Stimulated activated CD8-positive, alpha-beta memory T cell treated with anti-CD3 and anti-CD28 coated beads, Interleukin-15, amount 100 ng/mL, for 4 hours (primary cell): ENCODE measurements at places on chromosomes 13 and 19.

- DNase-seq: no peak
These were observed 139.5 kb downstream of the TEX29 start for GRCh38 chr13:111459803-111460547.

DNA sequence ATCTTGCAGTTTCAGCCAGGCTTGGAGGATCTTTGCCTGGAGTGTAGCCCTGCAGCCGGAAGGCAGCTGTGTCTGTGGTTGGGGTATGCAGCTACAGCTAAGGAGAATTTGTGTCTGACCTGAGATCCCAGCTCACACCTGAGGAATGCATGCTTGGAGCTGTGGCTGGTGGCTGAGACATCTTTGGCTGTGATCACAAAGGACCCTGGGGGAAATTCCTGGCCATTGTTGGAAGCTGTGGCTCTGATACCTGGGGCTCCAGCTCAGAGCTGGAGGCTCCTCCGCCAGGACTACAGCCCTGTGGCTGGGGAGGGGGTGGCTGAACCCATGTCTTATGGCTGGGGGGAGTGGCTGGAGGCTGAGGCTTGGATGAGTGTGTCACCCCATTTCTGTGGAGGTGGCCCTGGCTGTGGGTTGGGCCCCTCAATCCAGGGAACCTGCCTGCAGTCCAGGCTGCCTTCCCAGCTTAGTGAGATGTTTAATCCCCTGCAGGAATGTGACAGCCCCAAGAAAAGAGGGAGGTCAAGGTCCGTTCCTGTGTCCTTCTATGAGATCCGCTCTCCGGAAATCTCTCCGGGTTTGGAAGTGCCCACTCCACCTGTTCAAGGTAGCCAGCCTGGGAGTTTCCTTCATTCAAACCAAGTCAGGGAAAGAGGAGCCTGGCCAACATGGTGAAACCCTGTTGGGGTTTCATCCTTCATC, 27.6 kb downstream of the ARHGEF18 start:
- no peak for DNase-seq

- no peak for DNase-seq
These were observed 12.2 kb downstream of the GTF2F2 start for GRCh38 chr13:45132369-45133064.

GRCh38 chr13:23799945-23800344, 89.3 kb downstream of the MIPEP start:
- no peak for DNase-seq

GRCh38 chr13:85313761-85314503, 485.3 kb downstream of the SLITRK6 start:
- DNase-seq: no peak

DNA sequence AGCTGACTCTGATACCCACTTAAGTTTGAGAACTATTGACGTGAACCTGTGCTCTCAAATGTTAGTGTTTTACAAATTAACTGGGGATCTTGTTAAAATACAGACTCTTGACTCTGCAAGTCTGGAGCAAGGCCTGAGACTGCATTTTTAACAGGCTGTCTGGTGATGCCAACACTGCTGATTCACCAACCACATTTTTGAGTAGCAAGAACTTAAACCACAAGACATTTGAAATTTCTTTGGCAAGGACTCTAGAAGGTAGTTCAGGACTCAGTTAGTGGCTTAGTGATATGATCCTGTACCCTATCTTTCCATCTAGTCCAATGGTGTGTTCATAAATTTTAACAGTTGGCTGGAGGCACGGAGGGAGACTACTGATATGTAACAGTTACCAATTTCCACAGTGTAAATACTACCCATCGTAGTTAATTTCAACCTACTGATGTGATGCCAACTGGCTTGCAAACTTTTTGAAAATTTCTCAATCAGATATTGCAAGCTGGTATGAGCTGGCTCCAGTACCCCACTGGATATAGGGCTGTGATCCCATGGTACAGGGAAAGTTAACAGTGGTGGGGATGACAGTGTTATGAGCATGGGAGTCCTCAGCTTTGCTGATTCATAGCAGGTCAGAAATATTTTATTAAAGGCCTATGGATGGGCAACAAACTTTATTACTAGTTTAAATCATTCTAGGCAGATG, 255.1 kb downstream of the TBC1D4 start:
- DNase-seq: no peak

DNA sequence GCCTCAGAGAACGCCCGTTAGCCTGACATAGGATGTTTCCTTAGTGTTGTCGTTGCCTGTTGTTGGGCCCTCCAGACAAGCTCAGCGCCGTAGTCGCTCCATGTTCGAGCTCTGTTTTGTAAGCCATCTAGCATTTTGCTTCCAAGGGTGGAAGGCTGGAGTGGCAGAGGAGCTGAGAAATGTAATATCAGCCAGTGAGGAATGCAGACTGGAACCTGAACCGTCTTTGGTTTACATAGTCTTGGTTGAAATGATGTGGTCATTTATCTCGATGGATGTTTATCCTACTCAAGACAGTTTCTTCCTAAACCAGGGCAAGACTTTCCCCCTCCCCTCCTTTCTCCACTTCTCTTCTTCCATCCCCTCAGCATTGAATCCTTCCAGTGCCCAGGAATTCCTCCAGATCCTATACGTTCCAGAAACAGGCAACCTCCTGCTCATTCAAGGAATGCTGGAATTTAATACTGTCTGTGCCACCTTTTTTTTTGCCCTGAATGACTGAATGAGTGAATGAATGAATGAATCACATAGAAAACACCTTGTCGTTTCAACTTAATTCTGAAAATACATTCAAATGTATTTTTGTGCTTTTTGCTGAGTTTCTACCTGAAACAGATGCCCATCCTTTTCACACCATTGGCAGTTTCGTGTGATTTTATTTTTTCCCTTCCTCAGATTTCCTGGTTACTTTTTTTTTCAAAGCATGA, 109.5 kb upstream of the MBNL2 start:
- no peak for DNase-seq

DNA sequence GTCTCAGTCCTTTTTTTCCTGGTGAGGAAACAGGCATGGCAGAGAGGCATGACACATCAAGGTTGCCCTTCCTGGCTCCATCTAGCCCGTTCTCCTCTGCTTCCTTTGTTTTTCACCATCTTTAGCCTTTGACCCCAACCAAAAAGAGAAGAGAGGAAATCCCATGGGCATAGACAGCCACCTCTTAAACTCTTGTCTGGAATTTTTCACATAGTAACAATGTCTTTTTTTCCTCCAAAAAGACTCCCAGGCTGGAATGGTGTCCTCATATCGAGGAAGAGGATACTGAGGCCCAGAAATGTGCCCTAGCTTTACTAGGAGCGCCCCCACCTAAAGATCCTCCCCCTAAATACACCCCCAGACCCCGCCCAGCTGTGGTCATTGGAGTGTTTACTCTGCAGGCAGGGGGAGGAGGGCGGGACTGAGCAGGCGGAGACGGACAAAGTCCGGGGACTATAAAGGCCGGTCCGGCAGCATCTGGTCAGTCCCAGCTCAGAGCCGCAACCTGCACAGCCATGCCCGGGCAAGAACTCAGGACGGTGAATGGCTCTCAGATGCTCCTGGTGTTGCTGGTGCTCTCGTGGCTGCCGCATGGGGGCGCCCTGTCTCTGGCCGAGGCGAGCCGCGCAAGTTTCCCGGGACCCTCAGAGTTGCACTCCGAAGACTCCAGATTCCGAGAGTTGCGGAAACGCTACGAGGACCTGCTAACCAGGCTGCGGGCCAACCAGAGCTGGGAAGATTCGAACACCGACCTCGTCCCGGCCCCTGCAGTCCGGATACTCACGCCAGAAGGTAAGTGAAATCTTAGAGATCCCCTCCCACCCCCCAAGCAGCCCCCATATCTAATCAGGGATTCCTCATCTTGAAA, at the start of gene GDF15:
Gene GDF15 (plus strand): TSS at position 484 of the 868 bp plus-strand sequence. CDS start 32 bp downstream, at position 516.
- DNase-seq: no peak

DNA sequence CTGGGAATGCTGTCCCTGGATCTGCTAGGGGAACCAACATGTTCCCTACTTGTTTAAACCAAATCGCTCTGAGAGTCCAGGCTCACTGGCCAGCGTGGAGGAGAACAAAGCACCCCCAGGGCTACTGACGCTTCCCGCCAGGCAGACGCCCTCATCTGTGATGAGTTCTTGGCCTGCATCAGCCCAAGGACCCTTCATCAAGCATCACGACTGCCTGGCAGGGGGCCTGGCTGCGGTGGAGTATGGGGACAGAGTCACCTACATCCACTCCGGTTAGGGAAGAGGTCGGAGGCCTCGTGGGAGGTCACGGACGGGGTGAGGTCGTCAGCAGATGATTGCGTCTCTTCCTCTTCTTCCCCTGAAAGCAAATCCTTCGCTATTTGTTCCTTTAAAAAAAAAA, 17.7 kb downstream of the MIER2 start:
- no peak for DNase-seq

DNA sequence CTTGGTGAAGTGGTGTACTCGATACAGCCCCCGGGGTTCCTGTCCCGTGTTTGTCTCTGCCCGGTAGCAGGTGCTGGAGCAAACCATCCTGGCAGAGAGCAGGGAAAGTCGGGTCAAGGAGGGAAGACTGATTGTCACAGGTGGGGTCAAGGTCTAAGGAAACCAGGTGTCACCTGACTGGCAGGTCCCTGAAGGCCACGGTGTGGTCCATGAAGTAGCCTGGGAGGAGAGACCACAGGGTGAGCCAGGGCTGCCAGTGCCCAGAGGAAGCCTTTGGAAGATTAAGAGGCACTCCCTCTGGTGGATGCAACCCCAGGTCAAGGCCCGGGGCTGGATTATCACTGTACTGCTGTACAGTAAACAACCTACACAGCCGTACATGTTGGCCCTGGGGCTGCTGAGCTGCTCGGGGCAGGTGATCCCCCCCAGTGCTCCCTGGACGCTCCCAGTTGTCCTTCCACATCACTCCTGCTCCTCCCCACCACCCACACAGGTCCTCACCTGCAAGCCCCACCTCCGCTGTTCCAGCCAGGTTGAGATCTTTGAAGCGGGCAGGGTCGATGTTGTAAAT, 6.0 kb upstream of the CCER2 start:
- DNase-seq: no peak

- no peak for DNase-seq
These were observed 1.4 kb upstream of the LYPD3 start for GRCh38 chr19:43466793-43467192.

DNA sequence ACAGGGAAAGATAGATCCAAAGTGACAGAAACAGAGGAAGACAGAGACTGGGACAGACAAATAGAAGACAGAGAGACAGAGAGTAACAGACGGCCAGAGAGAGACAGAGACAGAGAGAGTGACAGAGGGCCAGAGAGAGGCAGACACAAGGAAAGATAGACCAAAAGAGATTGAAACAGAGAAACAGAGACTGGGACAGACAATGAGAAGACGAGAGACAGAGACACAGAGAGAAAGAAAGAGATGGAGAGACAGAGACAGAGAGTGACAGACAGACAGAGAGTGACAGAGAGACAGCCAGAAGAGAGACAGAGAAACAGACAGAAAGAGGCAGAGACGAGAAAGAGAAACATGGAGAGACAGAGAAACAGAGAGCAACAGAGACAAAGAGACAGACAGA, 127.3 kb downstream of the UQCRFS1 start:
- no peak for DNase-seq

- no peak for DNase-seq
These were observed 6.8 kb downstream of the KLK10 start for GRCh38 chr19:51012661-51013190.

DNA sequence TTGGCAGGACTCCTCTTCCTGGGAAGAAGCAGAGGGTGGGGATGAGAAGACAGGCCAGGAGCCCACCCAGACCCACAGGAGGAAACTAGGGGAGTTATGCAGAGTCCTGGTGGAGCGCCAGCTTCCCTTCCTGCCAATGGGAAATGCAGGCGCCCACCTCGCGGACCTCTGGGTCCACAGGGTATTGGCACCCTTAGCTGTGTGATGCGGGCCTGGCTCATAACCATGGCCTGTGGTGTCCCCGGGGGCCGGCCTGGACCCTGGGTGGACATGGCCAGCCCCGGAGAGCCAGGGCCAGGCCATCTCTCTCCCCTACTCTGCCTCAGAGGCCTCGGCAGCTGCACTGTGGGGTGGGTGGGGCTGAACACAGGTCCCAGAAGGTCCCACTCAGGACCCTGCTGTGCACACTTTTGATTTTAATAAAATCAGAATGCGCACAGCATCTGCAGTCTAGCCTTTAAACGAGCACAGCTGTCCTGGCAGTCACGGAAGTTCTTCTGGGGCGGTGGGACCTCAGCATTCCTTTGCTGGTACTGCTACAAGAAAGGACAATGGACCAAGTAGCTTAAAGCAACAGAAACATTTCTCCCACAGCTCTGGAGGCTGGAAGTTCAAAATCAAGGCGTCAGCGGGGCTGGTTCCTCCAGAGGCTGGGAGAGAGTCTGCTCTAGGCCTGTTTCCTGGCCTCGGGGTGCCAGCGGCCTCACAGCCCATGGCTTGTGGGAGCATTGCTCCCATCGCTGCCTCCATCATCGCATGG, 1.8 kb downstream of the F10 start:
- no peak for DNase-seq

GRCh38 chr13:34064456-34065205, 246.7 kb downstream of the RFC3 start:
- DNase-seq: no peak

- DNase-seq: peak; percentile 100
These were observed at the start of gene RAB4B for GRCh38 chr19:40777937-40778705. TSS of gene RAB4B (plus strand) at chr19:40778247. CDS start at chr19:40778376, 129 bp downstream.

GRCh38 chr13:39494006-39494405, 109.0 kb downstream of the LHFPL6 start:
- no peak for DNase-seq

DNA sequence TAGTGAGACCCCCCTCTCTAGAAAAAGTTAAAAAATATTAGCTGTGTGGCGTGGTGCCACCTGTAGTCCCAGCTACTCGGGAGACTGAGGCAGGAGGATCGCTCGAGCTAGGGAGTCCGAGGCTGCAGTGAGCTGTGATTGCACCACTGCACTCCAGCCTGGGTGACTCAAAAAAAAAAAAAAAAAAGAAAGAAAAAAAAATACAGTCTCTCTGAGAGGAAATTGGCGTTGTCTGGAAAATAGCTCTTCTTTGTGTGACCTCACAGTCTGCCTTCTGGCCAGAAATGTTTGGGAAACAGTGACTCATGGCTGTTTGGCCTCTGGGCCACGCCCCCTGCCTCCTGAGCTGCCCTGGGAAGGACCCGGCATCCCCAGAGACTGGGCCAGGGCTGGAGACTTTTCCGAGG, 10.7 kb downstream of the MARCHF2 start:
- no peak for DNase-seq

GRCh38 chr13:80072231-80072630, 268.7 kb downstream of the SPRY2 start:
- DNase-seq: no peak

DNA sequence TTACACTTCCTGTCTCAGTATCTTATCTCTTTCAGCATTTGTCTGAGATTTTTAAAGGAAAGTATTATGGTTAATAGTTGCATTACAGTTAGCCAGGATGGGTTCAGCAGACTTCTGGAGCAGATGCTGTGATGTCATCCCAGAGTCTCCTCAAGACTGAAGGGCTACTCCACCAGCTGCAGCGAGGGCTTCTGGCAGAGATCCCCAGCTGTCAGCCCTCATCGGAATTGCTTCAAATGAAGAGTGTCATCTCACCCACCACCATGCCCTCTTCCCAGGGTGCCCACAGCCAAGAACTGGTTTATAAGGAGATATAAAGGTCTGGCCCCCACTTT, 84.4 kb downstream of the FAM216B start:
- no peak for DNase-seq
